ENCODE measurements at places on chromosomes 4 and X. TPM values are rescaled to one million over a fixed set of nuclear protein-coding genes. Genes with fewer than 3 reads are reported as not detected.

GRCh38 chr4:138939960-138940359 is 75.6 kb upstream of the NOCT start:
- no peak for DNase-seq

GRCh38 chr4:17276776-17277175 is 235.1 kb downstream of the QDPR start:
- DNase-seq, result no peak

DNA sequence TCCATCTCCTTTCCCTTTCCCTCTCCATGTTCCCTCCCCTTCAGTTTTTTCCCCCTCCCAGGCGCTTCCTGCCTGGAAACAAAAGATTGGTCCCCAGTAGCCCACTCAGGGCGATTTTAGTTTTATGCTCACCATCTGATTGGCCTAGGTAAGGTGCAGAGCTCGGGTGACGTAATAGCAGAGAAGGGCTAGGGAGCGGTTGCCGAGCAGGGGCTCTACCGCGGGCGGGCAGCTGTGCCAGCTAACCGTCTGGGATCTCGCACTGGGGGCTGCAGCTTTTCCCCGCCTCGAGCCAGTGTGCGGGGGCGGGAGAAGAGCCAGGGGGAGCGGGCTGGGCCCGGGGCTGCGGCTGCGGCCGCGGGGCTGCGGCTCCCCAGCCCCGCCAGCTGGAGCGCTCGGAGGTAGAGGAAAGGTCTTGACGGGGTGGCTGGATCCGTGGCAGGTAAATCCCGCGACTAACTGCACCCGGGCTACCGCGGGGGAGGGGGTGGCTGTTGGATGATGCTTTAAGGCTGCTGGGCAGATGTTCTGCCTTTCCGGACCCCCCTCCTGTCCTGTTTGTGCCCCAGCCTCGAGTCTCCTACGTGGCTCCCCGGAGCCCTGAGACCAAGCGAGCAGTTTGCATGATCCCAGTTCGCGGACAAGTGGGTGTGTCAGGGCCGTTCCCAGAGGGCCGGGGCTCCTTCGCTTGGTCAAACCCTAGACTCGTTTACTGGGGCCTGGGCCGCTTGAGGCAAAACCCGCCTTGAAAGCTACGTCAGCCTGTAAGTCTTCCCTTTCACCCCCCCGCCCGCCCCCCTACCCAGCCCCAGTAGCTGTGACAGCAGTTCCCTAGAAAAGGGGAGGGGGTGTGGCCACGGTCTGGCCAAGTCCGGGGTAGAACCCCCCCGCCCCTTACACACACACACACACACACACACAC is at the start of gene PAK3:
Gene PAK3 (plus strand): TSS at position 218 of the 922 bp plus-strand sequence. CDS start 26,913 bp downstream, outside the sequence.
- peak; percentile 22 for DNase-seq

DNA sequence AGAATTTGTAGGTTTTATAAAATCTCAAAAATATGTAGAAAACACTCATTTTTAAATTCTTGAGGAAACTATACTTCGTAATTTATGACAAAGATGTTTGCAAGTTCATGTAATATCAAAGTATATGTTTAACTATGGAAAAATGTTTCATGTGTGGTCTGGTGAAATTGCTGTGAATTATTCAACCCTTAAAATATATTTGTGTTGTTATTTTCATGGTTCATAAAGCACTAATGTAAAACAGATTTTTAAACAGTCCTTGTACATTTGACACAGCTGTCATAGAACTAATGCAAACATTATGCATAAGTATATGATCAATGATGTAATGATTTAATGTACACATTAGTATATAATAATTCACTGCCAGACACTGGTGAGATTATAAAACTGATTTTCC is 83.1 kb upstream of the ARSJ start:
- no peak for DNase-seq

DNA sequence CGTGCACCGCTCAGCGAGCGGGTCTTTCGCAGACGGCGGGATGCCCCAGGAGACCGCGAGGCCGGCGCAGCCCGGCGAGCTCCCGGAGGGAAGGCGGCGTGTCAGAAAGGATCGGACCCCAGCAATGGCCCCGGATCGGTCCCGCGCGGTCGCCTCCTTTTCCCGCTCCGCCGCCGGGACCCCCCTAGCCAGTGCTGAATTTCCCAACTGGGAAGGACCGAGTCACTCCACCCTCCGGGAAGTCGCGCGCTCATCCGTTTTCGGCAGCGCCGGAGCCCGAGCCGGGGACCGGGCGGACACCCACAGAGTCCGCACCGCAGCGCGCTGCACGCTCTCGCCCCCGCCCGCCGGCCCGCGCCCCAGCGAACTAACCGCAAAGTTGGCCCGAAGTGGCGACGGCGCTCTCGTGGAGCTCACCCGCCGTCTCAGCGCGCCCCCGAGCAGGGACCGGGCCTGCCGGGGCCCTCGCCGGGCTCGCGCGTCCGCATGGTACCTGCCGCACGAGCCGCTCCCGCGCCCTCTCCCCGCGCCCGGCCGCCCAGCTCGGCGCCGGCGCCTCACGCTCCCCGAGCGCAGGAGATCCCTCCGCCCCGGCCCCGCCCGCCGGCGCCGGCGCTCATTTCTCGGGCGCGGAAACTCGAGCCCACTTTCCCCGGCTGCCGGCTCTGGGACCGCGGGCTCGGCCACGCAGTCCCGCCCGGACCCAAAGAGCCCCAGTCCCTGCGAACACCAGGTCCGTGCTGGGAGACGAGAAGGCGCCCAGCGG is at the start of gene FAT1:
Gene FAT1 (minus strand): TSS at position 565 of the 766 bp plus-strand sequence. CDS start 14,029 bp downstream, outside the sequence.
- peak; percentile 81 for DNase-seq

DNA sequence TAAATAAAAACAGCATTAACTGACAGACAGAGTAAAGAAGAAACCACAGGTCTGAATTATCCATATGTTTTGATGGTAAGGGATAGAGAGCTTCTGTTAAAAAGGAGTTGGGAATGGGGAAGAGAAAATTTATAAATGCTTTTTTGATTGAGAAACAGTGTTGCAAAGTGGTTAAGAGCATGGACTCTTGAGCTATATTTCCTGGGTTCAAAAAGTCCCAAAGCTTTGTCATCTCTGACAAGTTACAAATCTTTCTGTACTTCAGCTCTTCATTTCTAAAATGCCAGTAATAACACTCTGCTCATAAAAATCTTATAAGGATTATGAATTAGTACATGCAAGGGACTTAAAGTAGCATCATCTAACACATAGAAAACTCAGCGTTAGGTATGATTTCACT is 62.2 kb downstream of the N4BP2 start:
- DNase-seq, result no peak

DNA sequence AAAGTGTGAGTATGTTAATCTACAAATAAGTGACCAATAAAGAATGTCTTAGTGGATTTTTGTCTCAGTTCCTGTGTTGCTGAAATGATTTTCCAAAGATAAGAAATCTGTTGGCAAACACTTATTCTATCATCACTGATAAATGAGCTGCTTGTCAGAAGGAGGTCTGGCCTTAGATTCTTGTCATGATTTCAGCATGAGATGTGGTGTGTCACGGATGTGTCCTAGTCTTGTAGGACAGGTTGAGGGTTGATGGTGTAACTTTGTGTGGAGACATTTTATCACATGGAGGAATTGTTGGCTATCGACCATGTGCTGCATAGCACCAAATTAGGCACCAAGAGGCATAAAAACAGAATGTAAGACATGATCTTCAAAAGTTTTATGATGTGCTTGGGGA is 31.8 kb upstream of the LIMCH1 start:
- no peak for DNase-seq

GRCh38 chrX:20067709-20068561 is 48.8 kb downstream of the MAP7D2 start:
- DNase-seq, result no peak

DNA sequence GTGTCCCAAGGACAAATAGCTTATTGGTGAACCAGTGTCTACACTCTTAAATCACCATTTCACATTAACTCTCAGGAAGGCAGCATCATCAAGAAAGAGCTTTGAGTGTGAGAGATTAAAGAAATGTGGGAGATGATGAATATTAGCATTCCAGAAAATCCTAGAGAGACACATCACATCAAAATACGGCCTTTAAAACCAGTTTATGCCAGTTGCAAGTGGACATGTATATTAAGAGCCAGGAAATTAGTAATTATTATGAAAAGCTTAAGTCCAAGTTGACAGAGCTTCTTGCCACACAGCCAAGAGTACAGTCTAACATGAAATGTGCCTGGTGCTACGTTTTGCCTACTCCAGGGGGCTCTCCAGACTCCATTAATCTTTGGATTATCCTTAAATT is 503.0 kb upstream of the BOD1L1 start:
- no peak for DNase-seq

DNA sequence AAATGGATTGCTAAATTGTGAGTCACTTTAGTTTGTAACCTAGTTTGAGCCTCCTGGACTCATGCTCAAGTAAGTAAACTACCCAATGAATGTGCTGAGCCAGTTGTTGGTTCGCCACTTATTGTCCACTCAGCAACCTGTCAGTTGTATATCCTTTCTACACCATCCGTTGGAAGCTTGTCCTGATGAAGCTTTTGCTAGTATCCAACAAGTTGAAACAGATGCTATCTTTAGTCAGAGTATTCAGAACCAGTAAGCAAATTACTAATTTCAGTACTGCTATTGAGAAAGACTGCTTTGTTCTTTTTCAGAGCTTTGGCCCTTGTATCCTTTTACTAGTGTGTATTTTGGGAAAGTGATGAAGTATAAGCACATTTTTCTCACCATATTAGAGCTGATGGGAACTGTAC is 4.3 kb upstream of the NAA15 start:
- no peak for DNase-seq

GRCh38 chr4:153267890-153268289 is 63.6 kb downstream of the TRIM2 start:
- no peak for DNase-seq

GRCh38 chr4:17670423-17670822 is 56.0 kb downstream of the MED28 start:
- DNase-seq, result no peak

DNA sequence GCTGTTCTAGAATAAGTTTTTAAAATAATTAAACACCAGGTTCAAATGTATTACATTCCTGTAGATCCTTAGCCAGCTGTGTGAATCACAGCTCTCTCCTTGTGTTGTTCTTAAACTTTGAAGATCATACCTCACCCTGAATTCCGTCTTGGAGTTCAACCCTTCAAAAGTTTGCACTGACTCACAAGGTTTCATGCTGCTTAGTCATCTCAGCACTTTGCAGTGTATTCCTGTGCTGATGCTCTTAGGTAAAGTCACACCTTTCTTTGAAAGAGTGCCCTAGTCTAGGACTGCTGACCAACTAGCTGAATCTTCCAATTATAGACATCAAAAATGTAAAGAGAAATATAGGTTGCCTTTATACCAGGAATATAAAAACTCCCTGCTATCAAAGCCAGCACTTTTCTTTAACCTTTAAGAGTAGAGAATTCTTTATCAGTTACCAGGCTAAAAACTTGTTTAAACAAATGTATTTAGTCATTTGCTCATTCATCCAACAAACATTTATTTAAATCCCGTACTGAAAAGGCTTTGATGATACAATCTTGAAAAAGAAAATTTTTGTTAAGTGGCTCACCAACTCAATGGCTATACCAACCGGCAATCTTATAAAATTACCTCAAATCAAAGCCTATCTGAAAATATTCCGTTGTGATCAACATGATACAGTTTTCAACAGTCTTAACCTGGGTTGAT is 169.7 kb downstream of the RAP1GDS1 start:
- DNase-seq, result no peak

GRCh38 chr4:139576219-139576618 is 20.2 kb upstream of the SETD7 start:
- DNase-seq, result no peak

DNA sequence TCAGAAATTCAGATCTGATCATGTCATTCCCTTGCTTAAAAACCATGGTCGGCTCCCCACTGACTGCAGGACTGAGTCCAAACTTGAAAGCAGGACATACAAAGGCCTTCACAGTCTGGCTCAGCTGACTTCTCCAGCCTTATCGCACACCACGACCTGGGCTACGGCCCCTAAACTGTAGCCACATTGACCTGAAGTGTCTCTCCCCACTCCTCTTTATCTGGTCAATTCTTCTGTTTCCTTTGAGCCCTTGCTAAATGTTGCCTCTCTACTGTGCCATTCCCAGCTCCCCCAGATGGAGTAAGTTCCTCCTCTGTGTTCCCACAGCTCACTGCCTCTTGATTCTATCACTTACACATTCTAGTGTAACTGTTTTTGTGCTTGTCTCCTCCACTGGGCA is 60.5 kb upstream of the CITED1 start:
- DNase-seq, result no peak

DNA sequence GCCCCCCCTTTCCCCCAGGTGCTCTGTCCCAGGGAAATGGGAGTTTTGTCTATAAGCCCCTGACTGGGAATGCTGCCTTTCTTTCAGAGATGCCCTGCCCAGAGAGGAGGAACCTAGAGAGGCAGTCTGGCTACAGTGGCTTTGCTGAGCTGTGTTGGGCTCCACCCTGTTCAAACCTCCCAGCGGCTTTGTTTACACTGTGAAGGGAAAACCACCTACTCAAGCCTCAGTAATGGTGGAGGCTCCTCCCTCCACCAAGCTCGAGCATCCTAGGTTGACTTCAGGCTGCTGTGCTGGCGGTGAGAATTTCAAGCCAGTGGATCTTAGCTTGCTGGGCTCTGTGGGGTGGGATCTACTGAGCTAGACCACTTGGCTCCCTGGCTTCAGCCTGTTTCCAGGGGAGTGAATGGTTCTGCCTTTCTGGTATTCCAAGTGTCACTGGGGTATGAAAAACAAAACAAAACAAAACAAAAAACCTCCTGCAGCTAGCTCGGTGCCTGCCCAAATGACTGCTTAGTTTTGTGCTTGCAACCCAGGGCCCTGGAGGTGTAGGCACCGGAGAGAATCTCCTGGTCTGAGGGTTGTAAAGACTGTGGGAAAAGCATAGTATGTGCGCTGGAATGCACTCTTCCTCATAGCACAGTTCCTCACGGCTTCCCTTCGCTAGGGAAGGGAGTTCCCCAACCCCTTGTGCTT is 41.7 kb downstream of the ITM2A start:
- DNase-seq, result no peak

Gene PORCN
- 9.7 TPM for total RNA-seq

Gene C4orf33
- total RNA-seq, result 14.4 TPM

Gene FMR1NB
- not detected for total RNA-seq

Gene TCEANC
- 3.8 TPM for total RNA-seq

Gene PSAPL1
- not detected for total RNA-seq

Gene PCDH19
- total RNA-seq, result 6.8 TPM

Gene FAM9C
- 0.44 TPM for total RNA-seq

Gene ASMT
- total RNA-seq, result 0.45 TPM

Gene CHRDL1
- 6.3 TPM for total RNA-seq
